CD4-positive, CD25-positive, alpha-beta regulatory T cell (primary cell): ENCODE measurements at places on chromosomes 7 and 10.
A peak's percentile ranks its signal among the peaks of the same experiment; 100 is the strongest.

- DNase-seq = no peak
Observed at GRCh38 chr7:90173127-90173844, 19.0 kb downstream of the STEAP1 start.

GRCh38 chr10:44197646-44198045, 187.3 kb downstream of the CXCL12 start:
- no peak for DNase-seq

DNA sequence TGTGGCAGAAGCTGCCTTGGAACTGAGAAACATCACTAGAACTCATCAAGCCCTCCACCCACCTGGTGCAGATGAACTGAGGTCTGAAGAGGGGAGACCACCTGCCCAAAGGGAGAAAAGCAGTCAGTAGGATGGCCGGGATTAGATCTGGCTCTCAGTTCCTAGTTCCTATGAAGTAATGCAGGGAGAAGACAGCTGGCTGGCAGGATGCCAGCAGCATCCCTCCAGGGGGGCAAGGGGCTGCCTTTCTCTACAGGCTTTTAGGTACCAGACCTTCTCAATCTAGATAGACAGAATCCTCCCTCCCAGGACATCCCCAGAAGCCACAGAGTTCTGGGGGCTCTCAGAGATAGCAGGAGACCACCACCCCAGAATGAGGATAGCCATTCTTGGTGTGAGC, 7.8 kb downstream of the CRHR2 start:
- no peak for DNase-seq

- DNase-seq = no peak
Observed at GRCh38 chr10:59131666-59132065, 44.8 kb upstream of the PHYHIPL start.

DNA sequence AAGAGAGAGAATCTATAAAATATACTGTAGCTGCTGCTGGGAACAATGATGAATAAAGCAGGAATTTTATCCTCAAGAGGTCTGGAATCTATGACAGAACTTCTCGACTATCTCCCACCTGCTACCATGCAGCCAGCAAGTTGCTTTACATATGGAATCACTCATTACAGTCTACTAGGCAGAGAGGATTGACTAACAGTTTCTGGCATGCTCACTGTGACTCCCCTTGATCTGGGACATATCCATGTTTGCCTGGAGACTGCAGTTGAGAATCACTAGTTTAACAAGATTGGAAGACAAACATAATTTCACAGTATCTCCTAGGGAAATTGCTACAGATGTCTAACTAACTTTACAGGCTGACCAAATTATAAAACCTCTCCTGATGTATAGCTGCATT, 13.3 kb downstream of the GPR37 start:
- no peak for DNase-seq

DNA sequence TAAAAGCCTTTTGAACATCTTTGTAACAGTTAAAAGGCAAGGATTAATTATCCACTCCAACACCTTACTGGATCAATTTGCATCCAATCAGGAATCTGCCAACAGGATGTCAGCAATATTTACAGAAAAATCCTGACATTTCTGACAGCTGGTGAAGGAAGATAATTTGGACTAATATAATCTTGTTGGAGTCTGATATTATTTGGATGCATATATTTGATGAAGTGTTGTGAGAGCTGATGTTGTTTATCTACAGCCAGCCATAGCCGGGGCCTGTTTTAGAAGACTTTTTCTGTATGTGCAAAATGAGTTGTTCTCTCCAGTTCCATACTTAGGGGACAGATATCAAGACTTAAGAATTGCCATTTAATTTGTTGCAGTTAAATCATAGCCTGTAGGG, 91.1 kb downstream of the GPR37 start:
- no peak for DNase-seq

GRCh38 chr10:69222157-69223027, 2.3 kb downstream of the HKDC1 start:
- peak; percentile 60 for DNase-seq

DNA sequence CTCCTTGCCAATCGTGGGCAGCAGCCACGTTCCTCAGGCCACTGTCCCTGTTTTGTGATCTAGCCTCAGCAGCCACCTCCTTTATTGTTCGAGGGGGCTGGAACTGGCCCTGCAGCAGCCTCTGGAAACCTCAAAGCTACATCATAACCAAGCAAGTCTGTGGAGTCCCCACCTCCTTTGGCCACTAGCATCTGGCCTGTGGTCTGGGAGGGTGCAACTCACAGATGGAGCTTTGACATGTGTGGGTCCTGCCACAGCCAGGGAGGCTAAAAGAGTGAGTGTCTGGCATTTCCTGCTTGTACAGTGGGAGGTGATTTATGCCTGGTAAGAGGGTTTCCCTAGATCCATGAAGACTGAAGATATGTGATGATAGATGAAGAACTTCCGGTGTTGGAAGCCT, 32.3 kb upstream of the NUB1 start:
- DNase-seq = no peak

DNA sequence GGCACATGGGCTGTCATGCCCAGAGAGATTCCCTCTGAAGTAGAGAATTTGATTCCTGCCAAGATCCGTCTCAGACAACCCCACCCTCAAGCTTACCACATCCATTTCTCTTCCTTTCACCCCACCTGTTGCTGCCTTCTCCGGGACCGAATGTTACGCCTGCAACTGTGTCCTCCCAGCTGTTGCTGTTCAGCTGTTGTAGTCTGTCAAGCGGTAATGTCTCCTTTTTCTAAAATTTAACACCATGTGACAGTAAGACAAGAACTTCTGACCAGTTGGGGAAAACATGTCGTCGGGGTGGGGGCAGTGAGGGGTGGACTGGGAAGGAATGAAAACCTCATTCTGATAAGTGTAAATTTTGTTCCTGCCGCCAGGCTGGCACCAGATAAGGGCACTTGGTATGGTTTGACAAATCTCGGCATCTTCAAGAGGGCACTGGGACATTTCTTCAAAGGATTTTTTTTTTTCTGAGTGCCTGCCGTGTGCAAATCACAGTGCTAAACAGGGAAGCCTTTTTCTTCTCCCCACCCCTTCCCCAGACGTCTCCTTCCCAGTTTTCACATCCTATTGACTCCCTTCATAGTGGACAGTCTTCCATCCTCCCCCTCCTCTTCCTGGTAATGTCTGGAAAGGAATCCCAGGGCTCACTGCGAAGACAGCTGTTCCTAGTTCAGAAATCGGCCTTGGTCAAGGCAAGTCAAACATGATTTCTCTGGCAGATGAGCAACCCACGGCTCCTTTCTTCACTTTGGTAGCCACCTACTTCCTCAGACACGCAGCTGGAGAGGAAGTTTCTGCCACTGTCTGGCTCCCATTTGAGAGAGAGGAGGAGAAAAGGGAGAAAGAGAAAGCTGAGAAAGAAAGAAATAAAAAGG, 5.0 kb upstream of the CELF2 start:
- no peak for DNase-seq

- DNase-seq = no peak
Observed at GRCh38 chr10:56606202-56606601, 245.1 kb upstream of the ZWINT start.

DNA sequence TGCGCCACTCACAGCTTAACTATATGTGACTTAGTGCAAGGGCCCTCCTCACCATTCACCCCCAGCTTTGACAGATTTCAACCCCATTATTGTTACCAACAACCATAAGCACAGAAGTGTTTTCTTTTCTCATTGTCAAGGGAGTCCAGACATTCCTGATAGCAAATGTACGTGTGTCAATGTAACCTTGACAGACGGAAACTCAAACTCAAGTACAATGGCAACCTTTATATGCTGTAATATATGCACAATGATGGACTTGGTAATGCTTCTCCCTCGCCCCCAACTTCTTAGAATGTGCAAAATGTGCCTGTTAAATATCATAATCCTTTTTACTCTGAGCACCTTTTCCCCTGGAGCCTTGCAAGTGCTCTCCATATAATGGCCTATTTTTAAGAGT, 34.7 kb downstream of the CYCS start:
- no peak for DNase-seq
